ENCODE measurements at places on chromosomes 1 and 21. TPM values are rescaled to one million over a fixed set of nuclear protein-coding genes. Genes with fewer than 3 reads are reported as not detected.

Gene CD1C
- total RNA-seq: not detected

Gene C1orf116
- total RNA-seq: not detected

Gene CACNA1S
- not detected for total RNA-seq

Gene BATF3
- total RNA-seq: 0.59 TPM

Gene ADAM30
- not detected for total RNA-seq

Measured in mammary microvascular endothelial cell (primary cell).